ENCODE measurements at places on chromosomes 5 and 9. TPM values are rescaled to one million over a fixed set of nuclear protein-coding genes. Genes with fewer than 3 reads are reported as not detected.

The PDE8B gene
- 0.09 TPM for total RNA-seq

The FBP1 gene
- 1.2 TPM for total RNA-seq

The LRRC14B gene
- not detected for total RNA-seq

The LPAR1 gene
- 7.0 TPM for total RNA-seq

The DBH gene
- not detected for total RNA-seq

The ASTN2 gene
- 9.8 TPM for total RNA-seq

The TMEM215 gene
- total RNA-seq: 0.11 TPM

The DPYSL3 gene
- 105 TPM for total RNA-seq

The PPP3R2 gene
- total RNA-seq: not detected

The NUTM2F gene
- total RNA-seq: not detected

The SPRY4 gene
- 69.8 TPM for total RNA-seq

The GFPT2 gene
- 22.6 TPM for total RNA-seq

The SPATA31D4 gene
- not detected for total RNA-seq

The ADRA1B gene
- 0.60 TPM for total RNA-seq

The PRDM9 gene
- not detected for total RNA-seq
